DND-41 (cell line): ENCODE measurements at places on chromosomes 5 and 9.

GRCh38 chr9:98306384-98307145, 51.1 kb upstream of the TBC1D2 start:
- no peaks in the 10 kb centered on the region for H3K36me3 ChIP-seq
- H3K27ac ChIP-seq = no peak overlapping the region
- DNase-seq = no peak
- H3K4me1 ChIP-seq = no peaks in the 10 kb centered on the region

DNA sequence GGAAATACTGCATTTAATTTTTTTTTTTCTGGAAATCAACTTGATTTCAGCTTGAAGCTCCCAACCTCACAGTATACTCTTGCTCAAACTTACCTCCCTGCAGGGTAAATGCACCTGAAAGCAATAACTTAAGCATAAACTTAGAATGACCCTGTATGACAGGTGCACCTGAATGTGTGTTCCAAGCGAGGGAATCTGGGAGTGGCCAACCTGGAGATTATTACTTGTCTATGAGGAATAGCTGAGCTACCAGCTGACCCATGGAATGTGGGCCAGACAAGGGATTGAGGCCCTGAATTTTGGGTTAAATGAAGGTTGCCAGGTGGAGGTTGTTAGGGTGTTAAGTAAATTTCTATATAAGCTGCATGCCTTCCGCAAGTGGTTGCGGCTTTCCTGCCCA, 140.6 kb downstream of the OSTF1 start:
- H3K4me1 ChIP-seq = no peaks in the 10 kb centered on the region
- no peak for DNase-seq
- no peak overlapping the region for H3K4me3 ChIP-seq
- H3K27me3 ChIP-seq = no peaks in the 10 kb centered on the region
- H3K27ac ChIP-seq = no peak overlapping the region

- peak; percentile 79 for DNase-seq
- H3K4me3 ChIP-seq = no peak overlapping the region
- no peaks in the 10 kb centered on the region for H3K36me3 ChIP-seq
These were observed 11.6 kb upstream of the IL12B start for GRCh38 chr5:159341906-159342310.

DNA sequence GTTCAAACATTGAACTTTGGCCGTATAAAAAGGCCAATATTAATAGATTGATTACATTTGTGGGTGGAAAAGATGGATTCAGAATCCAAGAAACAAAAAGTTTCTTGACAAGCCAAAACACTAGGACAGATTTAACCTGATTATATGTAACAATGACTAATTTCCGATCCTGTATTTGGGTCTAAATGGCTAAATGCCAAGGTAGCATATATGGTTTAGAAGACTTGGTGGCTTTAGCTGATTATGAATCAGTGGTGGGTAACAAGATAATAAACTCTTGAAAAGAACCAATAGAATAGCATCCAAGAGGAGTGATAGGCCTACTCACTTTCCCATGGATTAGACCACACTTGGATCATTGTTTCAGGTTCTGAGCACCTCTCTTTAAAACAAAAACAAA, 21.8 kb upstream of the ANP32B start:
- no peak overlapping the region for H3K4me3 ChIP-seq
- DNase-seq = no peak
- H3K27me3 ChIP-seq = no peaks in the 10 kb centered on the region
- H3K36me3 ChIP-seq = no peaks in the 10 kb centered on the region
- H3K27ac ChIP-seq = no peak overlapping the region
- no peaks in the 10 kb centered on the region for H3K4me1 ChIP-seq

DNA sequence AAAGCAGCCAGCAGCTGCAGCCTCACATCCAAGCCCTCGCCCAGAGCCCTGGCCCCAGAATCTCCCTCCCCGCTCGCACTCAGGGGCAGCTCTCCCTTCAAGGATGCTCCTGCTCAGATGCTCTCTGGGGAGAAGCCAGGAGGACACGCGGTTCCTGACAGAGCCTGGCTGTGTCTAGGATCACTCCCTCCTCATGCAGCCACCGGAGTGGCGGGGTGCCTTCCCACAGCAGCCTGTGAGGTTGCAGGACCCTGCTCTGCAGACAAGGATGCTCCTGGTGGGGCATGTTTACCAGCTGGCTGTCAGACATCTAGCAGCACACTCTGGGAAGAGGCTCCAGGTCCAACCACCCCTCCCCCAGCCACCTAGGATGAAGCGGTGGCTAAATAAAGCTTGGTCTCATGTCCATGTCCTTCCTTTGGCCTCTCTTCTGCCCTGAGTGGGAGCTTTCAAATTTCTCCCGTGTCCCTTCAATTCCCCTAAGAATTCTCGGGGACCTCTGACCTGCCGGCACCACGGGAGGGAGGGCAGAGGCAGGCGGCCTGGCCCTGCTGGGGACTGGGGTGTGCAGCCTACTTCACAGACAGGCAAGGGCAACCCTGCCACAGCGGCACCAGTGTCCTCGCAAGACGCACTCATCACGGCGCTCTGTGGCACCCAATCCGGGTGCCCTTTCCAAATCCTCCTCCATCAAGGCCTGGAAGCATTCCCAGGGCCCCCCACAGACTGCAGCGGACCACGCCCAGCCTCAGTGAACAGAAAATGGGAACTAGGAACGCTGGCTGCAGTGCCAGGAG, 88.3 kb upstream of the SARDH start:
- no peak overlapping the region for H3K27ac ChIP-seq
- no peaks in the 10 kb centered on the region for H3K36me3 ChIP-seq
- no peaks in the 10 kb centered on the region for H3K4me1 ChIP-seq
- DNase-seq = no peak
- no peaks in the 10 kb centered on the region for H3K27me3 ChIP-seq
- H3K4me3 ChIP-seq = no peak overlapping the region

DNA sequence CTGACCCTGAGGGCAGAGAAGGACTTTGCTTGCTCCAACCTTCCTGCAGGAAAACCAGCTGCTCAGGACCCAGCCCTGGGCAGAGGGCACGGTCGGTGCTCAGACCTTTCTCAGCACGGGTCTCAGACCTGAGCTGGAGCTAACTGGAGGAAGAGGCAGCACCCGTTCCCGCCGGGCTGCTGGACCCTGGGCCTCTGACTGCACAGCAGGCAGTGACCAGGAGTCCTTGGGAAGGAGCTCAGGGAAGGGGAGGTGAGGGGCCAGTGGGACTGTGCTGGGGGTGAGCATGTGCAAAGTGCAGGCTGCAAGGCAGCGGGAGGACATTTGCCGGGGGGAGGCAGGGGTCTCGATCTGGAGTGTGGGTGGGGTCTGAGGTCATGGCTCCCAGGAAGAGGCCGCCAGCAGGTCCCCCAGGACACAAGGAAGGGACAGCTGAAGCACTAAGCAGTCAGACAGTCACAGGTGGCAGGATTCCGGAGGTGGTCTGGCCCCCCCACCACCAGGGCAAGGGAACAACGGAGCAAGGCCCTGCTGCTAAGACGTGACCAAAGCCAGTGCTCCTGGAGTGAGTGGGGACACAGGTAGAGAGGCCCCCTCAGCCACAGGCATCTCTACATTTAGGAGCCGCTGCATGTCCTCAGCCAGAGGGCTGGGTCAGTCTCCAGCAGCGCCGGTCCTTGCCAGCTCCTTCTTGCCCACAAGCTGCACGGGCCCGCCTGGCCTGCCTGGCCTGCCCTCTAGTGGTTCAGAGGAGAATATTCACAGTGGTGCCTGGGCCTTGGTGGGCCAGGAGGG, 4.8 kb upstream of the DPM2 start:
- no peak overlapping the region for H3K27ac ChIP-seq
- H3K36me3 ChIP-seq = peaks cover 22% of the 10 kb centered on the region; the same call in 1 of the 2 replicates
- peaks cover 13% of the 10 kb centered on the region for H3K4me1 ChIP-seq
- H3K27me3 ChIP-seq = no peaks in the 10 kb centered on the region
- H3K4me3 ChIP-seq = no peak overlapping the region
- peak; percentile 59 for DNase-seq

DNA sequence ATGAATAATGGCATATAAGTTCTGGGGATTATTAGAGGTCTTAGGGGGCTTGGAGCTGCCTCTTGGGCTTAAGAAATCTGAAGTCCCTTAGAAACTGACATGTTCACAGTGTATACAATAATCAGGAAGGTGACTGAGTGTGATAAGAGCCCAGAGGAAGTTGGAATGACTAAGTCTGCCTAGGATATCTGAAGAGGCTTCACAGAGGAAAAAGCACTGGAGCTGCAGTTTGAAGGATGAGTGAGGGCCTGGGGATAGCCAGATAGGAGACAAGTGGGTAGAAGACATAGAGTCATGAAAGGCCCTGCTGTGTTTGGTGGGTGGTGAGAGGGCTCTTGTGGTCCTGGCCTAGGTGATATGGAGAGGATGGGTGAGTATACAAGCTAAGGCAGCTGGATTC, 8.8 kb downstream of the NEUROG1 start:
- H3K27me3 ChIP-seq = peaks cover 9% of the 10 kb centered on the region
- H3K27ac ChIP-seq = no peak overlapping the region
- no peaks in the 10 kb centered on the region for H3K4me1 ChIP-seq
- H3K36me3 ChIP-seq = no peaks in the 10 kb centered on the region
- H3K4me3 ChIP-seq = no peak overlapping the region
- DNase-seq = no peak

GRCh38 chr9:78707080-78707479, 410.2 kb downstream of the PSAT1 start:
- no peak overlapping the region for H3K4me3 ChIP-seq
- DNase-seq = no peak
- H3K36me3 ChIP-seq = no peaks in the 10 kb centered on the region
- H3K4me1 ChIP-seq = no peaks in the 10 kb centered on the region
- no peaks in the 10 kb centered on the region for H3K27me3 ChIP-seq

GRCh38 chr9:7097040-7097715, 339.4 kb downstream of the KDM4C start:
- DNase-seq = no peak
- H3K36me3 ChIP-seq = no peaks in the 10 kb centered on the region
- H3K4me1 ChIP-seq = no peaks in the 10 kb centered on the region
- no peak overlapping the region for H3K27ac ChIP-seq
- no peaks in the 10 kb centered on the region for H3K27me3 ChIP-seq

DNA sequence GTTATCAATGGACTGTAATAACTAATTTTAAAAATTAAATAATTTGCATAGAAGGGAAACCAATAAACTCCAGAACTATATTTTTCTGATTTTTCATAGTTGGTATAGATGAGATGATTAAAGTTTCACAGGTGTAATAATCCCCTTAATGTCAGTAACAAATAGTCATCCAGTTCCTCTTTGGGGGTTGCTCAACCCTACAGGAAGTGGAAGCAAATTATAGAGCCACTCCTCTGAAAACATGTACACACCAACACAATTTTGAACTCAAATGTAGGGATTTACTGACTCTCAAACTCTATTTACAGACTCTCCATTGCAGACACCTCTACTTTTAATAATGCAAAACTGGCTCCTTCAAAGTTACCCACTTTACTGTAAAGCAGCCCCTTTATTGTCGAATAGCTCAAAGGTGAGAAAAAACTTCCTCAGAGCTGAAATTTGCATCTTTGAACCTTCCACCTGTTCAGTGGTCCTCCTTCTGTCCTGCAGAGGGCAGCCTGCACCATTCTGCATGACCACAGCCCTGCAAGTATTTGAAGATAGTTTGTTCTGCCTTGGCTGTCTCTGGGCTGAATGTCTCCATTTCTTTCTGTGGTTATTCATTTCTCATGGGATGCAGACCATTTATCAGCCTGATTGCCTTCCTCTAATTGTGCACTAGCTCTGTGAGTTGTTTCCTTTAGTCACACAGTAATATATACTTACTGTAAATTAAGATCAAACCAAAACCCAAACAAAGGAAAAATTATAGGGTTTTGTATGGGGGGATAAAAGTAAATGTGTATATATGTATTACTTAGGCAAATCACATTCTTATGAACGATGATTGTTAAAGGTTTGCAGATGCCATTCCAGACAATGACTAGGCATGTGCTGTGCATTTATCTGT, 383.2 kb upstream of the SGCD start:
- H3K4me1 ChIP-seq = no peaks in the 10 kb centered on the region
- H3K27ac ChIP-seq = no peak overlapping the region
- DNase-seq = peak; percentile 23
